ENCODE measurements at places on chromosomes 1 and 21.

DNA sequence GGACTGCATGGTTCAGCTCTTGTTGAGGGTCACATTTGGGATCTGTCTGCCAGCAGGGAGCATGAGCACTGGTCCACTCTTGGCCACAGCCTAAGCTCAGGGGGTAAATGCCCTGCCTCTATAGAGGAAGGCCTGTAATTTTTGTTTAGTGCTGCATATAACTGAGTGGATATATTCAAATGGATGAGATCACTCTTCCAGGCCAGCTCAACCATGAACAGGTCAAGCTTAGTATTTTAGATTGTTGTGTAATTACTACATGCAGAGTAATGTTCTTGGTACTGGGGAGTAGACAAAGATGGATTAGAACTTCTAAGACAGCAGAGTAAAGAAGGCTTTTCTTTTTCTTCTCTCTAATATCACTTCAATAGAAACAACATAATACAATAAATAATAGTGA is 376.9 kb downstream of the GPATCH2 start:
- no peak for DNase-seq

DNA sequence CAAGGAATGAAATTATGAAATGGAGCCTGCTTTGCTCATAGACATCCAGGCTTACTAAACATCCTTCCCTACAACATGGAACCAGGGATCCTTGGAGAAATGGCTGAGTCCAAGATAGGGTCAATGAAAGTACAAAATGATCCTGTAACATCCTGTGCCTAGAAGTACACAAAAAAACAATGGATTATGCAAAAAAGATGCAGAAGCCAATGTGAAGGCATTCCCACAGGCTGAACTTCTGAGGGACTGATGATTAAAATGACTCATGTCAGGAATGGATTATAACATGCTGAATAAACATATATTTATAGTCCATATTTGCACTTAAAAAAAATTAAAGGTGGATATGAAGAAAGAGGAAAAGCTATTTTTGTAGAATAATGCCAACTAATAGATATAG is 10.4 kb upstream of the HOOK1 start:
- DNase-seq: no peak

DNA sequence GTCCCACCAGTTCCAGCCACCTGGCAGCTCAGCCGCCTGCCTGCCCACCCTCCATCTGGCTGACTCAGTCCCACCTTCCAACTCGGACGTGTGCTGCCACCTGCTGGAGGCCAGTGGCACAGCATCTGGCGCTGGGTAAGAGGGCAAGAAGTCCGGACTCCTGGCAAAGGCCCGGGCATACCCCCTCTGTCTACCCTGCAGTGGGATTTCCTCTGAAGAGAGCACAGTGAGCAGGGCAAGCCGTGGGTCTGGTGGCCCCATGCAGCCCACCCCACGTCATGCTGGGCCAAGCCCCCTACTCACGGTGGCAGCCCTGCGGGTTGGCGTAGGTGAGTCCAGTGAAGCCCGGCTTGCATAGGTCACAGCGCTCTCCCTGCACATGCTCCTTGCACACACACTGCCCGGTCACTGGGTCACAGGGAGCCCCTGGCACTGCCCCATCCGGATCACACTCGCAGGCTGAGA is 24.5 kb downstream of the LAMB3 start:
- peak; percentile 24 for DNase-seq

DNA sequence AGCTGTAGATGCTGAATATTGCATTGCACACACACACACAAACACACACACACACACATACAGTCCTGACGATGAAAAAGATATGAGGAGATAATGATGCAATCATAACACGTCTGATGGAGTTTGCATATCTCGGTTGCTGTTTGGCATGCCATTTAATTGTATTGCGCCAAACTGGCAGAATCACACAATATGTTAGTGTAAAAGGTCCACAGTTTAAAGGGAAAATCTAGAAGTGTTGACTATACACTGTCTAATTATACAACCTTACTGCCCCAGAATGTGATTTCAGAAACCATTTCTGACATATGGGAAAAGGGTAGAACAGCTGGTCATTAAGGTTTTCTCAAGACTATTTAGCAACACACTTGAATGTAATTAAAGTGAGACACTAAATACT is 123.7 kb upstream of the PROX1 start:
- no peak for DNase-seq

GRCh38 chr1:114803001-114803400 is 22.5 kb upstream of the SIKE1 start:
- no peak for DNase-seq

DNA sequence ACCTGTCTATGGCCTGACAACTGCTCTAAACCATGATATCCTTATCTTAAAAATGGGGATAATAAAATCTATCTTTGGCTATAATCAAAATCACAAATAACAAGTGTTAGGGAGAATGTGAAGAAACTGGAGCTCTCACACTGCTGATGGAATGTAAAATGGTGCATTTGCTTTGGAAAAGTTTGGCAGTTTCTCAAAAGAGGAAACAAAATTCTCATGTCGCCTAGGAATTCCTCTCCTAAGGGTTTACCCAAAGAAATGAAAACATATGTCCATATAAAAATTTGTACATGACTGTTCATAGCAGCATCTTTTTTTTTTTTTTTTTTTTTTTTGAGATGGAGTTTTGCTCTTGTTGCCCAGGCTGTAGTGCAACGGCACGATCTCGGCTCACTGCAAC is 64.3 kb downstream of the ZNF281 start:
- no peak for DNase-seq
